ENCODE measurements at places on chromosomes 7 and 10.
A peak's percentile ranks its signal among the peaks of the same experiment; 100 is the strongest.

DNA sequence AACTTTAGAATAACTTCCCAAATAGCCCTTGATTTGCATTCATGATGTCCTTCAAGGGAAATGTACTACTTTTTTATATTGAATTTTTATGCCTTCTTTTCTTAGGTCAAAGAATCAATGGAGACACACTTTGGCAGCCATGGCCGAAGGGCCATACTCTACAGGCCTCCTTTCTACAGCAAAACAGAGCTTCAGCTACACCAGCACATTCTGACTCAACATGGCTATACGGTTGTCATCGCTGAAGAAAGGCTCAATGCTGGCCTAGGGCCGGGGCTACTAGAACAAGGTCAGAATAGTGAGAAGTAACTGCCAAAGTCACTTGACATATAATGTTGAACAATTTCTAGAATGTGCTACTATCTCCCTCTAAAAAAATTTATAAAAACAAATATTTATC, 27.0 kb downstream of the CPED1 start:
- no peak for DNase-seq

DNA sequence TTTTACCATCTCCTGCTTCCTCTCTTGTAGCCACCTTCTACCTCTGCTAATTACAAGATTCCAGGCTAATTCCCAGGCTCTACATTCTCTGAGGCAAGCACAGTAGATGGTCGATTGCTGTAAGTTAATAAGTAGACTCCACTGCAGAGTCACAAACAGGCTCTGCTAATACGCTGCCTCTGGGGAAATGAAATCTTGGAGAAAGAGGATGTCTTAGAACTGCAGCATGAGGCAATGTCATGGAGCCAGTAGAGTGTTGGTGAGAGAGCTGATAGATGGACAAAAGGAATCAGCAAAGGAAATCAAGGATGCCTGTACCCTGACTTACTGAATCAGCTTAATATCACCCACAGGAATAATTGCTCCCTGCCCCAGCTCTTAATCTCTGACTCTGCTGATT, 1260.3 kb downstream of the XPNPEP1 start:
- no peak for DNase-seq

DNA sequence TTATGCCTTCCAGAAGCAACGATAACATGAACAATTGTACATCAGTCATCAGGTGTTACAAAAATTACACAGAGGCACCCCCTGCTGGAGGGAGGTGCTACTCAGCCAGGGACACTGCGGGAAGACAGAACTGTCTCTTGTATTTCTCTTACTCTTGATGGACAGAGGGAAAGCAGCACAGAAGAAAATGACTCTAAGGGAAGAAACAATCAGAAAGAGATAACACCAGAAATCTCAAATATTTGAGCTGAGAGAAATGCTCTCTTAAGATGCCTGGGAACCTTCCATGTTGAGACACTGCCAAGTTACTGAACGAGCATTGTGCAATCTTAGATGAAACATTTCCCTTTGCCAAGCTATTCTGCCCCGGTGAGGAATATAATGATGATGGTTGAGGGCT, 227.6 kb upstream of the NPSR1 start:
- peak; percentile 18 for DNase-seq

GRCh38 chr10:61847640-61848039, 53.9 kb upstream of the ARID5B start:
- no peak for DNase-seq

GRCh38 chr10:131728286-131729228, 172.3 kb upstream of the PPP2R2D start:
- DNase-seq = no peak

- DNase-seq = no peak
Observed at GRCh38 chr10:49560526-49560925, 21.6 kb upstream of the ERCC6 start.

GRCh38 chr10:130110246-130111112, at the start of gene C10orf143:
TSS of gene C10orf143 (minus strand) at chr10:130110830. CDS start at chr10:130110772, 58 bp downstream.
- DNase-seq = peak; percentile 98

DNA sequence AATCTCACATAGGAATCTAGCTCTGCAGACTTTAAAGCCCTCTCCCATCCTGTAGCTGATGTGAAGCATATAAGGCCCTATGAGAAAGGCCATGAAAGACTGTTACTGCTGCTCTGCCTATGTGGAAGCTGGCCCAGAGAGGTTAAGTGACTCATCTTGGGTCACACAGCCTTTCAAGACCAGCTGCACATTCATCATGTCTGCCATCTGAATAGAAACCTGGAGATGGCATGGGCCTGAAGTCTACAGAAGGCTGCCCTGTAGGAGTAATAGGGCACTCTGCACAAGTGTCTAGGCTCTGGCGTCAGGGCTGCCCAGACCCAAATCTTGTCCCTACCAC, 59.4 kb upstream of the COL13A1 start:
- no peak for DNase-seq

DNA sequence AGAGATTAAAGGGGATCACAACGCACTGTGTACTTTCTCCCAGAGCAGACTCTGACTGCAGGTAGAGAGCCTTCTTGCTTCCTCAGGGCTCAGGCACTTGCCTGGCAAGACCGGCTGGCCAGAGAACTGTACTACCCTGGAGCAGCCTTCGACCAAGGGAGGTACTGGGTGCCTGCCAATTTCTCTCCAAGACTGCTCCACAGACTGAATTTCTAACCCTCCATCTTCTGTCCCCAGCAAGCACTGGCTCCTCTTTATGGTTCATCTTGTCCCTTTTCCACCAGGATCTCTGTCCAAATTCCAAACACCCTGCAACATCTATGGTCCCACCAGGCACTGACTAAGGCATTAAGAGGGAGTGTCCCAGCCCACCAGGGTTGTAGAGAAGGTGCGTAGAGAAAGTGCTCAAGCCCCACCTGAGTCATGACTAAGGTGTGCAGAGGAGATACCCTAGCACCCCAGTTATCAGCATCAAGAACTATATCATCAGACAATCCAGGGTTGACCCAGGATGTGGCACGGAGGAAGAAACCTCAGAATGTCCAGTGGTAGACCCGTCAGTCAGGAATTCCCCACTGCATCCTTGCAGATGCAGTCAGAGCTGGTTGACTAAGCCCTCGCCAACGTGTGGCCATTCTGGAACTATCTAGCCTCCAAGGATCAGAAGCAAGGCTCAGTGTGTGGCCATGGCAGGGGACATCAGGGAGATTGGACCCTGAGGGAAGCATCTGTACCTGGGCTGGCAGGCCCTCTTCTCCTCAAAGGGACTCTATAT, 60.9 kb upstream of the CAMK2B start:
- no peak for DNase-seq

DNA sequence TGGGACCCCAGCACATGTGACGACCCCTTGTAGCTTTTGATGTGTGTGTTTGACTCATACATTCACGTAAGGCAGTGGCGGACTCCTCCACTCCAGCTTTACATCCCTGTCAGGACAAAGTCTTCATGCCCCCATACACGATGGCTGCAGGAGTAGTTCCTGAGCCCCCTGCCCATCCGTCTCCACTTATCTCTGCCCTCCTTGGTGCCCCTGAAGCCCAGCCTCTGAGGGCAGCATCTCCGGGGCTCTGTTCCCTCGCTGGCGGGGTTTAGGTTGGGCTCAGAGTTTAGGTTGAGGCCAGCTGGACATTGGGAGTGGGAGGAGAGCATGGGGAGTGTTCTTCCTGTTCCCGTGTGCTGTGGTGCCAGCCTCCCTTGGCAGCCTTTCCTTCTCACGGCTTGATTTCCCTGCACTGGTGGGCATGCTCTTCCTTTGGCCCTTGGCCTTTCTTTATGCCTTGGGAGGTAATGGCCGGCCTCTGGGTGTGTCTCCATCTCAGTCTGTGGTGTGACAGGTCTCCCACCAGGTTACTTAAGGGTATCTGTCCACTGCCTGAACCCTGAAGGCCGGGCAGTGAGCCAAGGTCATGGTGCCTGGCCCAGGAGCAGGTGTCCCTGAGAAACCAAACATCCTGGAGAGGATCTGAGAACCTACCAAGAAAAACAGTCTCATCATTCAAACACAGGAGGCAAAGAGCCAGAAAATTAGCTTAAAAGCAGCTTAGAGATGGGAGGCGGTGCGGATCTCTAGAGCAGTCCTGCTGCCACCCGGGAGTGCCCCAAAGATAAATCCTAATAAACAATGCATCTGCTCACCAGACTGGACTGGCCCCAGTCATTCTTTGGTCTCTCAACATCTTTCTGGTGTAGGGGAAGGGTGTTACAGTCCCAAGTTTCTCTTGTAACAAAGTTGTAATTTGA, 85.5 kb downstream of the GLRX3 start:
- DNase-seq = no peak

DNA sequence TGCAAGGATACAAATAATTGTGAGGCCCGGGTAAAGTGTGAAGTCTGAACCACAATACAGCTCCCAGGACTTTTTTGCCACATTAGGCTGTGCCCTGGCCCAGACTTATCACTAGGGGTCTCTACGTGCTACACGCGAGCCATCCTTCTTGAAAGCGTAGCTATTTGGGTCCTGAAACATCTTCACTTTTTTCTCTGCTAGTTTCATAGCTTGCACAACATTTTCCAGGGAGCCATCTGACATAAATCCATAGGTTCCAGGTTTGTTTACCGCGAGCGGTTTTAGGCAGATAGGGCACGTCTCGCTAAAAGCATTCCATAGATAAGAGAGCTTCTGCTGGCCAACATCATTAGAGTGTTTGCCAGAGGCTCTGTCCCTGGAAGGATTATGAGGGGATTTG, 226.5 kb downstream of the RPS24 start:
- DNase-seq = no peak

DNA sequence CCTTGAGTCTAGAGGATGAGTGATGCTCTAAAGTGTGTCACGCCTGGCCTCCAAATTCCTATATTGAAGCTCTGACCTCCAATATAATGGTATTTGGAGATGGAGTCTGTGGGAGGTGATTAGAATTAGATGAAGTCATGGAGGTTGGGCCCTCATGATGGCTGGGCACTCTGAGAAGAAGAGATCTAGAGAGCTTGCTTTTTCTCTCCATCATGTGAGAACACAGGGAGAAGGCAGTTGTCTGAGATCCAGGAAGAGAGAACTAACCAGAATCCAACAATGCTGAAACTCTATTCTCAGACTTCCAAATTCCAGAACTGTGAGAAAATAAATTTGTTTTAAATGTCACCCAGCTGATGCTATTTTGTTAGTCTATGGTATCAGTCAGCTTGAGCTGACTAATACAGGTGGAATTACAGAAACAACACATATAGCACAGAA, 15.1 kb downstream of the RNF216 start:
- DNase-seq = peak; percentile 43

GRCh38 chr7:47992446-47992845, 13.0 kb upstream of the HUS1 start:
- no peak for DNase-seq

DNA sequence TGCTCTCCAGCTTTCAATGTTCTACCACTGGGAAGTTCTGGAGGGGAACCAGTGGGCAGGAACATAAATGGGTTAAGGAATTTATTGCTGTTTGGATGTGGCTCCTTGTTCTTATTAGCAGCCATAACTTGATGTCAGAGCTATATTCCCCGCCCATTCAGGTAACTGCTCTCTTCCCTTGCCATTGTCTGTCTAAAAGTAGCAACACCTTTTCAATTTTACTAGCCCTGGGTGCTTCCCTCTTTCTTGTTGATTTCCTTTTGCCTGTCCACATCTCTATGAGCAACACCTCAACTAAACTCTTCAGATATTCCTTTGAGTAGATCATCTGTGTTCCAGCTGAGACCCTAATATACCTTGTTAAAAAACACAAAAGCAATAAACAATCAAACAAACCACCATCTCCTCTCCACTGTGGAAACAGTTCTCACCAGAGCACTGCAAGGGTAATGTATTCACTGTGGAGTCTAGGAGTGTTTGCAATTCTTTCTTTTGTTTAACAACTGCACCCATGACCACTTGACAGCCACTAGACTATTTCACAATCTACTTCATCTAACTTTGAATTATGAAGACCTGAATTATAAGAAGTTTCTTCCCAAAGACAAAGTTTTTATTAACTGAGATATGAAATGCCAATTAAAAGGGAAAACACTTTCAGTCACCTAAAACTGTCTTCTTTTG, 436.7 kb downstream of the IPMK start:
- DNase-seq = no peak

- DNase-seq = peak; percentile 63
Observed at GRCh38 chr7:22730921-22731654, 4.1 kb downstream of the IL6 start.

GRCh38 chr10:82643601-82644000, 768.6 kb downstream of the NRG3 start:
- no peak for DNase-seq

DNA sequence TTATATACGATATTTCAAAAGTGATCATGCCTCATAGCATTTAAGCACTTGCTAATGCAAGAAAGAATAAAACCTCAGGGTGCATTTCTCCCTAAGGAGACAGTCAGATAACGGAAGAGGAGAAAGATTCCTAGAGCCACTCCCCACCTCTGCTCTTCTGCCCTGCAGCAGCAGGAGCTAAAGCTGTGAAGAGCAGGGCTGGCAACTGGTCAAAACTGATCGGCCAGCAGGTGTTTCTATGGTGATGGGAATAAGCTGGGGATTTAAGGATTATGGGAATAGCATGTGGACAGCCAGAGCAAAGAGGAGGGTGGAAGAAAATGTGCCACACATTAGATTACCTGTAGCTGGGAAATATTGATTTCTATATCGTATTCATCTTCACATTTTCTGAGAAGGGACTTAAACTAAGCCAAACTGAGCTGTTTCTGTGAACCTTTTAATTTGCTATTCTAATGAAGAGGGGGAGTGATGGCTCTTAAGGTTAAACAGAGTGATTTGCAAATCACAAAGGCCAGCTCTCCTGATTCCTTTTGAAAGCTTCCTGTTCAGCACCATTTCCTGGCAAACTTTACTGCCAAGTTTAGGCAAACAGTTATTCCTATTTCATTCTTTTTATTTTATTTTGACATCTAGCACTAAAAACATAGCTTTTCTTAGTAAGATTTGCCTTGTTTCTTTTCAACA, 268.9 kb upstream of the PFKP start:
- no peak for DNase-seq

DNA sequence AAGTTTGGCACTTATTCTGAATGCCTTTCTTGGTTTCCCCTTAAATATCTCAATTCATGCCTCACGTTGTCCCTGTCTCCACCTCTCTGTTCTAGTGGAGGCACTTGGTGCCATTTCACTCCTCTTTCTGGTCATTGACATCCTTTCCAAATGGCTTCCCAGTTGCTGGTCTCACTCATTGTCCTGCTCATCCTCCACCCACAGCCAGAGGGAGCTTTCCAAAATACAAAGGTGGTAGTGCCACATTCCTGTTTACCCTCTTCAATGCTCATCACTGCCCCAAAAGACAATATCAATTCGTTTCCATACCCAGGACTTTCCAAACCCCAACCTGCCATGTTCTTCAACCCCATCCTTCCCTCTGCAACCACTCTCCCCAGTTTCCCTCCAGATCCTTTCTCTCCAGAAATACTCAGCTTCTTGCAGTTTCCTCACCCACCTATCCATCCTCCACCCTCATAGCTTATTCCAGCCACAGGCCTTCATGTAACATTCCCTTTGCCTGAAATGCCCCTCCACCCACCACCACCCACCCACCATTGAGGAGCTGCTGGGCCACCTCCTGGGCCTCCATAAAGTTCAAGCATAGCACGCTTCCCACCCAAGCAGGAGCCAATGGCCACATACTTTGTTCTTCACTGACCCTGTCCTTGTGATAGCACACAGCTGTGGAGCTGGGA, 63.1 kb upstream of the ADRB1 start:
- DNase-seq = no peak

- no peak for DNase-seq
Observed at GRCh38 chr7:140322759-140323158, 75.6 kb downstream of the SLC37A3 start.

GRCh38 chr10:33381451-33382215, 47.2 kb upstream of the NRP1 start:
- DNase-seq = no peak

GRCh38 chr7:25399000-25399750, 170.9 kb upstream of the NPVF start:
- DNase-seq = no peak

Measured in Caki2 (cell line).